ENCODE measurements at places on chromosomes 3 and 15.

DNA sequence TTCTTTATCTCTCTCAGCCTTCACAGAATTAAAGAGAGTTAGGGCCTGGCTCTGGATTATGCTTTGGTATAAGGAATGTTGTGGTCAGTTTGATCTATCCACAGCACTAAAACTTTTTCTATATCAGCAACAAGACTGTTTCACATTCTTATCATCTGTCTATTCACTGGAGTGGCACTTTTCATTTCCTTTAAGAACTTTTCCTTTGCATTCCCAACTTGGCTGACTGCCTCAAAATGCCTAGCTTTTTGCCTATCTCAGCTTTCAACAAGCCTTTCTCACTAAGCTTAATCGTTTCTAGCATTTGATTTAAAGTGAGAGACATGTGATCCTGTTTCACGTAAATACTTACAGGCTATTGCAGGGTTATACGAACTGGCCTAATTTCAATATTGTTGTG lies 471.8 kb downstream of the GBE1 start:
- DNase-seq: no peak

DNA sequence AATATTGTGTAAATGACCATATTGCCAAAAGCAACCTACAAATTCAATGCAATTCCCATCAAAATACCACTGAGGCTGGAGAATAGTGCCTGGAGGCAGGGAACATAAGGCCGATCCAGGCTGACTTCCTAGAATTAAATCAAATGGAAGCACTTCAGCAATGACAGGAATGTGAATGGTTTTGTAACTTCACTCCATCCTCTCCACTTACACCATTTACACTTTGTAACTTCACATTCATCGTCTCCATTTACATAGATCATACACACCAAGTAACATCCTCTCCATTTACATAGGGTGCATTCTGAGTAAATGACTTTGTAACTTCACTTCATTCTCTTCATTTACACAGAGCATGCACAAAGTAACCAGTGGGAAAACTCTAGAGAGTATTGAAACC lies 11.6 kb downstream of the STRIT1 start:
- no peak for DNase-seq

DNA sequence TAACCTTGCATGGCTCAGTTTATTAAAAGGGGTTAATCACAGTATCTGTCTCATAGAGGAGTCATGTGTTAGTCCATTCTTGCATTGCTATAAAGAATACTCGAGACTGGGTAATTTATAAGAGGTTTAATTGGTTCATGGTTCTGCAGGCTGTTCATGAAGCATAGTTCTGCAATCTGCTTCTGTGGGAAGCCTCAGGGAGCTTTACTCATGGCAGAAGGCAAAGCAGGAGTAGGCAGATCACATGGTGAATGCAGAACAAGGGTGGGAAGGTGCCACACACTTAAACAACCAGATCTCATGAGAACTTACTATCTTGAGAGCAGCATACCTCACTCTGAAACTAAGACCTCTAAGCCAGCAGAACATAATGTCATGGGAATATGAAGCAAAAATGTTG lies 42.2 kb upstream of the PTX3 start:
- DNase-seq: no peak

GRCh38 chr3:50226888-50227389 lies 9.1 kb upstream of the GNAI2 start:
- DNase-seq: no peak

DNA sequence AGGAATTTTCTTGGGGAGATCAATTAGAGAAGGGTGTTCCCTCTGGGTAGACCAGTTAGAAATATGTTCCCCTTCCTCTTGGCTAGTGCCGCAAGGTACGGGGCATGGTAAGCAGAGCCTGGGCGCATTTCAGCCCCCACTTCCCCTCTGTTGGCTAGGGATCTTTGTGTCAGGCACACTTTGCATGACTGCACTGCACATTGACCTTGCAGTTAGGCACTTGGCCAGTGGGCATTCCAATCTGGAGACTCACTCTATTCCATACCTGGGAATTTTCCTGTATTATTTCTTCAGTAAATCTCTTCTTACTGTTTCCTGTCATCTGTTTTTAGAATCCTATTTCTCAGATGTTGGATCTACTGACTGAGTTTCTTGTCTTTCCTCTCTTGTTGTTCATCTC lies 30.0 kb upstream of the CACNA1D start:
- DNase-seq: no peak

DNA sequence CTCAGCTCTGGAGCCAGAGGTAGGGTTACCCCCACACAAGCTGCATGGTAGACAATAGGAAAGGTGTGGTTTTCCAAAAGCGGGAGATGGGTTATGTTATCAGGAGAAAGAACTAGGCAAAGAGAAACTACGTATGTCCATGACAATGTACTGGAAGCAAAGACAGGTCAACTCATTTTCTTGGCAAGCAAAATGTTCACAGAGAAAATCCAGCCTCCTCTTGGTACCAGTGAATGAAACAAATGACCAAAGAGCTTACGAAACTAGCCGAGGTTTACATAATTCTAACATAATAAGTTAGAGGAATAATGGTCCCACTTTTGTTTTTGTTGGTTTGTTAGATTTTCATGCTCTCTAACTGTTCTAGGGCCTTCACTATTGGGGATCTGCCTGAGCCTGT lies 338.1 kb upstream of the TGFBR2 start:
- DNase-seq: no peak

GRCh38 chr15:66162286-66162685 lies 91.3 kb downstream of the MEGF11 start:
- no peak for DNase-seq

GRCh38 chr15:98842192-98842972 lies 165.2 kb downstream of the PGPEP1L start:
- no peak for DNase-seq

- no peak for DNase-seq
These were observed 433.2 kb upstream of the RASGRP1 start for GRCh38 chr15:38997841-38998240.

DNA sequence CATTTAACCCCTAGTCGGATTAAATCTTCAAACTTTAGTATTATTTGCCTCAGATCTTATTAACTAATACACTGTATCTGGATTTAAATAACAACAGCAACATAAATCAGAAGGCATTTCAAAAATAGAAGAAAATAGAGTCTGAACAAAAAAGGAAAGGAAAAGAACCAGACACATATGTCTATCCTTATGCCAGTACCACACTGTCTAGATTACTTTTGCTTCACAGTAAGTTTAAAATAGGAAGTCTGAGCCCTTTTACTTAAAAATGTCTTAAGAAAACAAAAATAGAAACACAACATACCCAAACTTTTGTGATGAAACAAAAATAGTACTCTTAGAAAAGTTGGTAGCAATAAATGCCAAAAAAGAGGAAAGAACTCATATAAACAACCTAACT lies 1615.8 kb downstream of the SI start:
- no peak for DNase-seq

GRCh38 chr3:31880020-31880419 lies 101.0 kb downstream of the OSBPL10 start:
- no peak for DNase-seq

- no peak for DNase-seq
These were observed 205.8 kb upstream of the IL12A start for GRCh38 chr3:159782724-159783421.

- no peak for DNase-seq
These were observed 467.4 kb upstream of the BCHE start for GRCh38 chr3:166304584-166304983.

DNA sequence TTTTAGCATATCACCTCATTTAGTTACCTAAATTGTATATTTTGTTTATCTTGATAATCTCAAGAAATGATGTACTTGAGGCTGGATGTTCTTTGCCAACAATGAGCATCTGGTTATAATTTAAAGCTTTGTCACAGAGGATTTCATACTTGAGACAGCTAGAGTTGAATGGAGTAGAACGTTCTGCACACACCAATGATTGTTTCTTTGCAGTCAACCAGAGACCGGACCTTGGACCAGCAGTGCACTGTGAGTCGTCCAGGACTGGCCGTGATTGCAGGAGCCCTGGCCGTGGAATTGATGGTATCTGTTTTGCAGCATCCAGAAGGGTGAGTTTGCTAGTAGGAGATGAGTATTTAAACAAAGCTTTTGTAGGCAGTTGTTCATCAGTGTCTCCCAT lies 90.4 kb downstream of the ATG7 start:
- no peak for DNase-seq
